ENCODE measurements at places on chromosomes 16 and 17.

DNA sequence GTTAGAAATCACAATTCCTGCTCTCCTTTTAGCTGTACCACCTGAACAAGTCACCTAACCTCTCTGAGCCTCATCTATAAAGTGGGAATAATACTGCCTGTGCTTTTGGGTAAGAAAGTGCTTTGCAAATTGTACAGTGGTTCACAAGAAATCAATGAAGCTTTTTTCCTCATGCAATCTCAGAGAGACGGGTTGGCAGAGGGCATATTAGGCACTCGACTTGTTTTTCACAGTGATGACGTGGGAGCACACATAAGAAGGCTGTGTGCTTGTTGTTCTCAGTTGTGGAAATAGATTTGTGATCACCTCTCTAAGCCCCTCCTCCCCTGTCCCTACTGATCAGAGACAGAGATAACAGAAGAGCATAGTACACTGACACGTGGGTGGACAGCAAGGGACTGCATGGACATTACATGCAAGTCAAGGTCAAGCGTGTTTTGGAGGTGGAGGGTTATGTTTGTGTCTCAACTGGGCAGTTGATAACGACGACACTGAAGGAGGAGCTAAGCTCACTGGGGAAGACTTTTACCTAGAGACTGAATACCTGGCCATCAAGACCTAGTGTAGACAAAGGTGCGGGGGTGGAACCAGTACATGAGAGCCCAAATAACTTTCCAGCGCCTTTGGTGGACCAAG, 1.7 kb upstream of the GPT2 start:
- no peak for DNase-seq

GRCh38 chr16:76583466-76583865, 306.3 kb downstream of the CNTNAP4 start:
- DNase-seq, result no peak

- no peak for DNase-seq
These were observed 7.8 kb downstream of the DEXI start for GRCh38 chr16:10934325-10935107.

DNA sequence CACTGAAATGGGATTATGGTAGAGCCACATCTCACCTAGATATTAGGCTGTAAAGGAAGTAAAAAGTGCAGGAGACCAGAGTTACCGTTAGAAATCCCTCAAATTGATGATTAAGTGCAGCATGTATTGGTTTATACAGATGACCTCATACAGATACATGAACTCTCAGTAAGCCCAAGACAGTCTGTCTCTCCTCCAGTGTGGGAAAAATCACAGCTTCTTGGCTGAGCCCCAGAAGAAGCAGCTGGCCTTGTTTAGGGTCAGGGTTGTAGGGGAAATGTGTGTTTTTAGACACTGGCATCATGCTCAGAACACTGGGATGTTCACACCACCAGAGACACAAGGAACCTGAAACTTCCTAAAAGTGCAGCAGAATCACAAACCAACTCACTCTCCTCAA, 135.9 kb downstream of the KATNIP start:
- DNase-seq, result no peak

- no peak for DNase-seq
These were observed 1.8 kb upstream of the OR1E1 start for GRCh38 chr17:3400055-3400454.

GRCh38 chr17:81868674-81869220, 2.4 kb downstream of the ARHGDIA start:
- no peak for DNase-seq
